ENCODE measurements at places on chromosomes 3 and 15. TPM values are rescaled to one million over a fixed set of nuclear protein-coding genes. Genes with fewer than 3 reads are reported as not detected.

DNA sequence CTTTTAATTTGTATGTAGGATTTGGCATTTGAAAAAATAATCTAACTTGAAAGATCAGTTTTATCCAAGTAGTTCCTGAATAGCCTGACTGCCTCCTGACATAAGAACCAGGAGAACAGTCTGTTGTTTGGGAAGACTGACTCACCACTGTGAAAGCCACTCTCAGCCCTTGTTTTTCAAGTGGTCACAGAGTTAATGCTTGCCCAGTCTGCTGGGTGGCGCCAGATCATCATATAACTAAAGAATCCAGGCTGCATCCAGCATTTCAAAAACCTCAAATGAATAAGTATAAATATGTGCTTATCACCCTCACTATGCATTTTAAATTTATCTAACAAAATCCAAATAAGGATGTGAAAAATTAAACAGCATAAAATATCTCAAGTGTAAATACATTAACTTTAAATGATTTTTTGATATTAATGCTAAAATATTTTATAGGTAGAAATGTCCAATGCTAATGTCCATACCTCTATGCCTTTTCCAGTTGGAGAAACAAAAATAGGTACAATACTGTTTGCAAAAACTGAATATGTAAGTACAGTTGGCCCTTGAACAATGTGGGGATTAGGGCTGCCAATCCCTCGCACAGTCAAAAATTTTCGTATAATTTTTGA is 26.9 kb upstream of the ZBBX start:
- peak; percentile 54 for DNase-seq

DNA sequence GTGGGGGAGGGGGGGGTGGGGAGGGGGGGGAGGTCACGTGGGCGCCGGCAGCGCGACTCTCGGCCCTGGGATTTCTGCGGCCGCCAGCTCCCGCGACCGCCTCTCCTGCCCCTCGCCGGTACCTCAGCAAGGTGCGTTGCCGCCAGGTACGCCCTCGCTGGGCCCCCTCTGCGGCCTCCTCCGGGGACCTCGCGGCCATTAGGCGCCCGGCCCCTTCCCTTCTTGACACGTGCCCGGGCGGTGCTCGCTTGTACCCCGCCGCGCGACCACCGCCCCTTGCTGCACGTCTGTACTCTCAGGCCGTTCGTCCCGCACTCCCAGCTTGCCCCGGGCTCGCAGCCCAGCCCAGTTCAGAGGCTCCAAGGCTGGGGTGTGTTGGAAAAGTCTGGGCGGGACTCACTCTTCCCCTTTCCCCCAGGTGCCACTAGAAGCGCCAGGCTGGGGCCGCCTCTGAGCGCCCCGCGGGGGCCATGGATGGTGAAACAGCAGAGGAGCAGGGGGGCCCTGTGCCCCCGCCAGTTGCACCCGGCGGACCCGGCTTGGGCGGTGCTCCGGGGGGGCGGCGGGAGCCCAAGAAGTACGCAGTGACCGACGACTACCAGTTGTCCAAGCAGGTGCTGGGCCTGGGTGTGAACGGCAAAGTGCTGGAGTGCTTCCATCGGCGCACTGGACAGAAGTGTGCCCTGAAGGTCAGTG is at the start of gene MAPKAPK3:
Gene MAPKAPK3, plus strand, starts transcription at position 56 of the 696 bp plus-strand sequence. Its CDS starts 415 bp downstream, at position 471.
- peak; percentile 46 for DNase-seq

Gene MAP1A
- 0.41 TPM for total RNA-seq

DNA sequence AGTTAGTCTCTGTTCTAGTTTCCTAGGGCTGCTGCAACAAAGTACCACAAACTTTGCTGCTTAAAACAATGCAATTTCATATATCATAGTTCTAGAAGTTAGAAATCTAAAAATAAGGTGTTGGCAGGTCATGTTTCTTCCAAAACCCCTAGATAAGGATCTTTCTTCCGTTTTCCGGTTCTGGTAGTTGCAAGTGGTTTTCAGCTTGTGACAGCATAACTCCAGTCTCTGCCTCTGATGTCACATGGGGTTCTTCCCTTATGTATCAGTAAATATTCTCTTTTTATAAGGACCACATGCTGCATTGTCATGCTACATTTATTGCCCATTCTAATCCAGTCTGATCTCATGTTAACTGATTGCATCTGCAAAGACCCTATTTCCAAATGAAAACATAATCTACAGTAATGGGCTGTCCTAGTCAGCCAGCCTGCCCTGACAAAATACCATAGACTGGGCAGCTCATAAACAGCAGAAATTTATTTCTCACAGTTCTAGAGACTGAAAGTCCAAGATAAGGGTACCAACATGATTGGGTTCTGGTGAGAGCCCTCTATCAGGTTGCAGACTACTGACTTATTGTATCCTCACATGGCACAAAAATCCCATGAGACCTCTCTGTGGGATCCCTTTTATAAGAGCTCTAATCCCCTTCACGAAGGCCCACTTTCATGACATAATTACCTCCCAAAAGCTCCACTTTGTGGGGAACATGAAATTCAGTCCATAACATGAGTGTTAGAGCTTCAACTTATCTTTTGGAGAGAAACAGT is 642.0 kb upstream of the NAALADL2 start:
- no peak for DNase-seq

GRCh38 chr3:37510755-37511154 is 336.4 kb upstream of the LRRFIP2 start:
- no peak for DNase-seq

Gene RASL12
- not detected for total RNA-seq

Gene ARPIN
- 16.4 TPM for total RNA-seq

DNA sequence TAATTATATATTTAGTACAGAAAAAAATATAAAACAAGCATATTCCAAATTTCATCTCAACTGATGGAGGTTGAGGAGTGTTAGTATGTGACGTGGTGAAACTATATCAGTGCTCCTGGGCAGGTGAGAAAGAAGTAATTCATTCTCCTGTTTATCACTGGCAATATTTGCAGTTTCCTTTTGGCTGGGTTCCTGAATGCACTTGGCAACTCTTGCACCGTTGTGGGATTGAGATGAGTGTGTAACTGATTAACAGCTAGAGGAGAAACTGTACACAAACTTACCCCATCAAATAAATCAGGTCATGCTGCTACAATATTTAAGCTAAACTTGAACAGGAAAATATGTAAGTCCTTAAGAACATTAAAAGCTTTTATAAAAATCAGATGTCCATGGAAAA is 2.1 kb upstream of the ATP13A4 start:
- no peak for DNase-seq

GRCh38 chr15:89128320-89129122 is 40.3 kb downstream of the ABHD2 start:
- no peak for DNase-seq

DNA sequence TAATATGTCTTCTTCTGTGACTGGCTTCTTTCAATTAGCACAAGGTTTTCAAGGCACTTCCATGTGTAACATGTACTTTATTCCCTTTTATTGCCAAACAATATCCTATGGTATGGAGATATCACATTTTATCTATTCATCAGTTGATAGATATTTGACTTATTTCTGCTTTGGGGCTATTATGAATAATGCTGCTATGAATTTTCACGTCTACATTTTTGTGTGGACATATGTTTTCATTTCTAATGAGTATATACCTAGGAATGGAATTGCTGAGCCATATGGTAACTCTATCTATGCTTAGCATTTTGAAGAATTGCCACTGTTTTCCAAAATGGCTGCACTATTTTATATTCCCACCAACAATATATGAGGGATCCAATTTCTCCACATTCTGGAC is 3.6 kb upstream of the AGTR1 start:
- no peak for DNase-seq

- peak; percentile 68 for DNase-seq
Measured at GRCh38 chr15:78212546-78213424, 21.6 kb downstream of the ACSBG1 start.

Gene RSRC1
- 57.2 TPM for total RNA-seq

DNA sequence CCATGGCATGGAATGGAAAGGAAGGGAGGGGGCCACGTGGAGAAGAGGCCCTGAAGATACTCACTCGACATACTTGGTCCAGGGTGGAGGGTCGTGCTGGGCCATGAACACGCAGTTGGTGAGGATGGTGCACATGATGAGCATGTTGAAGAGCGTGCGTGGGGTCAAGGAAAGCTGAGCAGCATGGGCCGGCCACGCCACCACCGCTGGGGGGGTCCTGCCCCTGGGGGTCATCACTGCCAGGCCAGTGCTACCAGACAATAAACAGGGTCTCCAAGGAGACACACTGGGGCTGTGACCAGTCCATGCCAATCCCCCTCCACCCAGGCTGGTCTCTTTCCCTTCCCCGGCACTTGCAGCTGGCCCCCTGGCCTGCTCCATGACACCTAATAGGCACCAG is 27.2 kb downstream of the SCN5A start:
- no peak for DNase-seq
